ENCODE measurements at places on chromosomes 16 and 17. TPM values are rescaled to one million over a fixed set of nuclear protein-coding genes. Genes with fewer than 3 reads are reported as not detected.
A peak's percentile ranks its signal among the peaks of the same experiment; 100 is the strongest.

RPUSD1 gene
- total RNA-seq: 40.2 TPM

PRR29 gene
- 0.51 TPM for total RNA-seq

CRYBA1 gene
- not detected for total RNA-seq

GRCh38 chr17:78966123-78966813 lies 13.5 kb downstream of the LGALS3BP start:
- no peak for DNase-seq

DNA sequence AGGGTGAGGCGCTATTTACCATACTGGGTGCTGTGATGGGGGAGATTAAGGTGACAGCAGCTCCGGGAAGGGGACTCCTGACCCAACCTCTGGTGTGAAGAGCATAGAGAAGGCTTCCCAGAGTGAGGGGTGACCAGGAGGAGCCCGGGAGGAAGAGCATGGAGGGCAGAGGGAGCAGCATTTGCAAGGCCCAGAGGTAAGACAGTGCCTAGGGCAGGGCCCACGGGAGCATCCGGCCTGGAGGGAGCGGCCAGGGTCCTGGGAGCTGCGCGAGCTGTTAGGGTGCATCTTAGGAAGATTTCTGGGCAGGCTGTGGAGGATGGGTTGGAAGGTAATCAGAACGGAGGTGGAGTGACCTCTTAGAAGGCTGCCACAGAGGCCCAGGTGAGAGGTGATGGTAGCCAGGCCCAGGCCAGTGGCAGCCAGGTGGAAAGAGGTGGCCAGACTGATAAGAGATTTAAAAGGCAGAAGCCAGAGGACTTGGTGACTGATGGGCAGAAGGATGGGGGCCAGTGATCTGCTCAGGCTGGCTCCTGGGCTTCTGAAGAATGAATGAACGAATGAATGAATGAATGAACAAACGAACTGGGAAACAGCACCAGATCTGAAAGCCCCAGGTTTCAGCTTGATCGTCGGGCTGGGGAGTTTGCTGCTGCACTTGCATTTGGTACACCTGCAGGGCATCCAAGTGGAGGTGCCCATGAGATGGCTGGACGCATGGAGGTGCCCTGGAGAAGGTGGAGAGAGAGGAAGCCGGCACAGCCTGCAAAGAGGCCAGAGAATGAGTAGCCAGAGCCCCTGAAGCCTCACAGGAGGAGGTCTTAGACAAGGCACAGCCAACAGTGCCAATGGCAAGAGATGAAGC lies 13.0 kb upstream of the TMEM92 start:
- DNase-seq: no peak

DNA sequence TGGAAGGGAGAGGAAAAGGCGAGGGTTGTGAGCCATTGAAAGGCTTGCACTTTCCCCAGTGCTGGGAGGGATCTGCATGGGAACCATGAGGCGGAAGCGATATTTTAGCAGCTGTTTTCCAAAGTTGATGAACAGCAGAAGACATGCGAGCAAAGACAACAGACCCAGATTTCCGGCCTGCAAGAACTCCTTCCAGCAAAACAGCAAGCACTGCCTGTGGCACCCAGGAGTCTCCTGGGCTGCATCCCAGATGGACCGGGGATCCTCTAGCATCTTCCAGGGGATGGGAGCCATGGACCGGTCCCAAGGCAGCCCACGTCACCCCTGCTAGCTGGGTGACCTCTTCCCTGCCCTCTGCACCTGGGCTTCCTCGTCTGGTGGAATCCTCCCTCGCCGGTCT lies 162.8 kb downstream of the IRF8 start:
- peak; percentile 16 for DNase-seq
